ENCODE measurements at places on chromosomes 7 and 10. TPM values are rescaled to one million over a fixed set of nuclear protein-coding genes. Genes with fewer than 3 reads are reported as not detected.

PNLIP gene
- not detected for total RNA-seq

VSTM4 gene
- total RNA-seq, result 25.1 TPM

GRCh38 chr7:123748171-123748733 is 551 bp downstream of the WASL start:
- peaks cover 7% of the 10 kb centered on the region for H3K4me1 ChIP-seq
- H3K27me3 ChIP-seq, result no peaks in the 10 kb centered on the region
- no peaks in the 10 kb centered on the region for H3K36me3 ChIP-seq
- peak overlapping the region; percentile 97 for H3K27ac ChIP-seq
- peak; percentile 35 for ATAC-seq
- peak overlapping the region; percentile 82 for H3K4me3 ChIP-seq

DNA sequence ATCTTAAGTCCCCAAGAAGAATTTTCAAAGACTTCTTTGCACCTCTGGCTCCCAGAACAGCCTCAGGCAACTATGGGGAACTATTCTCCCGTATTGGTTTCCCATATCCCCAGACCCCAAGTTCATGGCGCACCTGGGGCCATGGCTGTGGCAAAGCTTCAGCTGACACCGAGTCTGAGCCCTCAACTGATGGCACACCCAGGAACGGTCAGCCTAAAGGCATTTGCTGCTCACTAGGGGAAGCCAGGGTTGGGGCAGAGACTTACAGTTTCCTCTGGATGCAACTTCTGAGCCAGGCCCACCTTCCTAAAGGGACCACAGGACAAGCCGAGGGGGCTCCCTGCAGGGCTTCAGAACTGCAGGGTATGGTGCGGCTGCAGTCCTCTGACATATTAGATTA is 13.7 kb upstream of the CPA1 start:
- no peak overlapping the region for H3K27ac ChIP-seq
- ATAC-seq, result no peak
- no peaks in the 10 kb centered on the region for H3K27me3 ChIP-seq
- no peaks in the 10 kb centered on the region for H3K4me1 ChIP-seq

DNA sequence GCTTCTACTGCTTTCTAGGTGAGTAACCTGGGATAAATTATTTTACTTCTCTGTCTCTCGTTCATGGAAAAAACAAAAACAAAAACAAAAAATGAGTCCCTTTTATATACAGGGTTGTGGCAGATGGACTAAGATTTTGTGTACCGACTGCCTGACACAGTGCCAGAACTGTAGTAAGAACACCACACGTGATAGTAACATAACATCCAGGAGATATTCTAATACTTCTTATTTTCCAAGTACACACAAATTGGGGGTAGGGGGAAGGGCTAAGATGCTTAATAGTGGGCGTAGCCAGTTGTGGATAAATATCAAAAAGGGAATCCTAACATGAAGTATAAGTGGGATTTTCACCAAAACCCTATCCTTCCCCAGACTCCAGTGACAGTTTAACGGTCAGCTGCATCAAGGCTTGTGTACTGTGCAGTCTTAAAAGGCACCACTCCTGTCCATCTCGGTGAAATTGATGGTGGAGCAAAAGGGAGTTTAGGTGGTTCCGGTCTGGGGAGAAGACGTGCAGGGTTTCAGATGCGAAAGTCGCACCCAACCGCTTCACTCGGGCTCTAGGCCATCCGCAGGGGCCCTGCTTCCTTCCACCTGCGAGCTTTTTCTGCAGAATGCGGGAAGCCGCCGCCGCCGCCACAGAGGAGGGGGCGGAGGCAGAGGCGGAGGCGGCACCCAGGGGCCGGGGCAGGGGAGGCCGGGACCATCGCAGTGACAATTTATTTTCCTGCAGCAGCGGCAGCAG is at the start of gene STAMBPL1:
STAMBPL1 (plus strand) TSS at position 712 of the 748 bp plus-strand sequence. CDS start 21,464 bp downstream, outside the sequence.
- H3K4me3 ChIP-seq, result peak within 1 kb of the TSS; percentile 82
- H3K27me3 ChIP-seq, result no peaks in the 10 kb centered on the region
- no peaks in the 10 kb centered on the region for H3K36me3 ChIP-seq

All from gastroesophageal sphincter (tissue), 4 donors.